ENCODE measurements at places on chromosomes 3 and 15.

- no peak for DNase-seq
These were observed 273.1 kb downstream of the GABRG3 start for GRCh38 chr15:27244047-27244446.

GRCh38 chr3:134057654-134058110, 28.0 kb upstream of the SLCO2A1 start:
- no peak for DNase-seq

DNA sequence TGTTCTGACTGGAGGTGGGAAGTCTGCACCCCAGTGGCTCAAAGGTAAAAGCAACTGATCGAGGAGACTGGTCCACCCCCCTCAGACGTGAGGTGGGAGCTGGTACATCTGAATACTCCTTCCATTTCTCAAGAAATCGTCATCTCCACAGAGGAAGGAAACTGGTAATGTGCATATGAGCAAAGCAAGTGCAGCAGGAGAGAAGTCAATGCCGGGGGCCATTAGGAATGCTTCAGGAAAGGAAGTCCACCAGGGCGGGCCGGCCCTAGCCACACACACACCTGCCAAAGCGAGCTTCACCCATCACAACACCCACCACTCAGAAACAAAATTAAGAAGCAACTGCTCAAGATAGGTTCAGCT, 8.5 kb downstream of the TBC1D2B start:
- DNase-seq: no peak

DNA sequence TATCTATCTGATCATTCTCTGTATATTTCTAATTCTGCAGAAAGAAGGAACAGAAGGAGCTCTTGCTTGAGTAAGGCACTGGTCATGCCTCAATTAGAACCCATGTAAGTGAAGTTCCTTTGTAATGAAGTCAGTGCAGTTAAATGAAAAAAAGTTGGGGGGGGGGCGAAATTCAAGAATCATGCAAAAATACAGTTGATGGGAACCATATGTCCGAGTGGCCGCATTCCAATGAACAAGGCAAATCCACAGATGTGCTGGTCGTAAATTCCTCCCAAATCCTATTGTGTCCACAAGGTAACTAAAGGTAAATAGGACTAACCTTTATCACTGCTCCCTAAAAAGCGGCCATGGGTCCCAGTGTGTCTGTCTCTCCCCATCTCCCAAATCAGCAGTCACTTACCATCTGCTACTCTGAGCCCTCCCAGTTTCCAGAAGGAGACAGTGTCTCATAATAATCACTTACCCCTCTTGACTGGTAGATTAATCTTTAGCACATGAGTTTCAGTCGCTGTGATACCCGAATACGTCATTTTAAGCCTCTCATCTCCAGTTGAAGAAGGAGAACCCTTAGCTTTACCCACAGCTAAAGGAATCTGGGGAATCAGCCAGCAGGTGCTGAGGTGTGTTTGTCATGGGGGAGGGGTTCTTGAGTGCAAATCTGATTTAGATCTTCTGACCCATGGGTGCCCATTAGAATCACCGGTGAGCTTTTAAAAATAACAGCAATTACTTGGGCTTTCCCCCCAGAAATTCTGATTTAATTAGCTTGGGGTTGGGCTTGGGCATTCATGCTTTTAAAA, 56.3 kb upstream of the EPHB3 start:
- DNase-seq: no peak

DNA sequence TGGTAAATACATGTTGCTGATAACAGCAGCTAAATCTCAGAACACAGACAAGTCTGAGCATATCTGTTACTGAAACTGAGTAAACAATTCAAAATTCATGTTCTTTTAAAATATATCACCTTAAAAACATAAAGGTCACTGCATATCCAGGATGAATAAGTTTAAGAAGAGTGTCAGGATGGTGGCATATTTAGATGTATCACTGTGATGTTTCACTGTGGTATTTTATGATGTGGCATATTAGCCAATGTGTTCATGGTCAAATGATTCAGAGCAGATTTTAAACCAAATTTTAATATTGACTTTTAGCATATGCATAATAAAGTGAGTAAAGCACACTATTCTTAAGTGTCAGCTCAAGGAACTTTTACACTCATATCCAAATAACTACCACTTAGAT, 346.4 kb upstream of the DPPA4 start:
- DNase-seq: no peak

DNA sequence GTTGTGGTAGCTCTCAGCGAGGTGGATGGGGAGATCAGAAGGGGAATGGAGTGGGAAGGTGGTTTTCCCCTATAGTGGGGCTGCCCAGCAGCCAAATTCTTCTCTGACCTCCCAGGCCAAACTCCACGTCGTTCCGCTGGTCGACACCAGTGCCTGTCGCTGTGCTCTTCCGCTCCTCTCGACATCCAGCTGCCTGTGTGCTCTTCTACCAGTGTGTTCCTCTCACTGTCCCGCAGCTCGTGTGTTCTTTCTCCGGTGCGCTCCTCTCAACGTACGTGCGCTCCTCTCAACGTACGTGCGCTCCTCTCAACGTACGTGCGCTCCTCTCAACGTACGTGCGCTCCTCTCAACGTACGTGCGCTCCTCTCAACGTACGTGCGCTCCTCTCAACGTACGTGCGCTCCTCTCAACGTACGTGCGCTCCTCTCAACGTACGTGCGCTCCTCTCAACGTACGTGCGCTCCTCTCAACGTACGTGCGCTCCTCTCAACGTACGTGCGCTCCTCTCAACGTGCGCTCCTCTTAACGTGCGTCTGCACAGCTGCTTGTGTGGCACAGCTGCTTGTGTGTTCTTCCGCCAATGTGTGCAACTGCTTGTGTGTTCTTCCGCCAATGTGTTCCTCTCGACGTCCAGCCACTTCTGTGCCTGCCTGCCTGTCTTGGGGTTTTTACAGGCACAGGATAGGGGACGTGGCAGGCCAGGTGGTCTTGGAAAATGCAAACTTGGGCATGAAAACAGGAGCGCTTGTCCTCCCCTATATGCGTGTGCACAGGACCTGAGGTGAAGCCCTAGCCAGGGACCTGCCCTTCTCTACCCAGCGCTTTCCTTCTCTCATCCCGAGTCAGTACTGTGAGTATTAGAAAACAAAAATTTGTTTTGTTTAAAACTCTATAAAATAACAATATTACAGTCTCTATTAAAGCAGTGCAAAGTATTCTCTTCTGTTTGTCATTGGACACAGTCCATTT, 991.1 kb downstream of the GBE1 start:
- DNase-seq: no peak

DNA sequence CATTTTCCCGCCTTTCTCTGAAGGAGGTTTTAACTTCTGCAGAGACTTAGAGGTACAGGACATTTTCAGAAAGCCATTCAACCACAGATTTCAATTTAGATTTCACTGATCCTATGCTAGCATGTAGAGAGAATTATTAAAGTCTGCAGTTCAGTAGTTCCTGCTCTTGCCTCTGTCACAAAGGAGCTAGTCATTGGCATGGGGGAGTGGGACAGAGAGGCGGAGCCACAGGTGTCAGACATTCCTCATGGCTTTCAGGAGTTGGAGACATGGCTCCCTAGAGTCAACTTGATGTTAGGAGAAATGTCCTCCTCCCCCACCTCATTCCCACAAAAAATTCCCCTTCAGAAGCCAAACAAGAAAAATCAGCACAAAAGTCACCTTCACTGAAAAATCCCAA, 66.0 kb upstream of the SIAH2 start:
- no peak for DNase-seq

- DNase-seq: no peak
These were observed 41.9 kb downstream of the LIPC start for GRCh38 chr15:58473724-58474123.

DNA sequence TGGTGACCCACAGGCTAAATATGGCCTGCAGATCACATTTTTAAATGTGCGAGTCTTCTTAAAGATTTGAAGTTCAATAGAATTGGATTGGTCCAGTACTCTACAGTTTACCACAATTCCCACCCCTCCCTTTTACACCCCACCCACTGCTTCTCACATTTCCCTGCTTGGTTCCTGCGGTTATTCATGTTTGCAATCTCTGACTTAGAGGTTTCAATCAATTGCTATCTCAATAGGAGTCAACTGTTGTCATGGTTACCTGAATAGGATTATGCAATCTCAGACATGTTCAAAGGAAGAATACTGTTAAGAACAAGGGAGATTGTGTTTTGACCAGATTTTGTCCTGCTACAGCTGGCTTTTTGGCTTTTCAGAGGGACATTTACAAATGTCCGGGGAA, 4.9 kb upstream of the C3orf49 start:
- DNase-seq: no peak

- DNase-seq: no peak
These were observed 210.8 kb upstream of the NR2F2 start for GRCh38 chr15:96119734-96120133.

DNA sequence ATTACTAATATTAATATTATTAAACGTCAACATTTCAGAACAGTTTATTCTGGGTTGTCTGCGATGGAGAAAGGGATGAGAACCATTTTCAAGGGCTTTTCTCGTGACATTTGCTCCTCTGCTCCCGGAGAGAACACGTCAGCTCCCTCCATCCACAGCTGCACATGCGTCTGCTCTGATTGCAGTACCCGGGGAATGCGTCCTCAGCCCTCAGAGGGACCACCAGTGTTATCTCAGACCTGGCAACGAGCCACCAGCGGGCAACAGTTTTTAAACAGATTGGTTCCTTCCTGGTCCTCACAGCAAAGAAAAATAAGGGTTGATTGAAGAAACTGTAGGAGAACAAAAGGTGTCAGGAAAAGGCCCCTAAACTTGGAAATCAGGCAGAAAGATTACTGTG, 202.2 kb upstream of the ADAMTS9 start:
- DNase-seq: no peak

DNA sequence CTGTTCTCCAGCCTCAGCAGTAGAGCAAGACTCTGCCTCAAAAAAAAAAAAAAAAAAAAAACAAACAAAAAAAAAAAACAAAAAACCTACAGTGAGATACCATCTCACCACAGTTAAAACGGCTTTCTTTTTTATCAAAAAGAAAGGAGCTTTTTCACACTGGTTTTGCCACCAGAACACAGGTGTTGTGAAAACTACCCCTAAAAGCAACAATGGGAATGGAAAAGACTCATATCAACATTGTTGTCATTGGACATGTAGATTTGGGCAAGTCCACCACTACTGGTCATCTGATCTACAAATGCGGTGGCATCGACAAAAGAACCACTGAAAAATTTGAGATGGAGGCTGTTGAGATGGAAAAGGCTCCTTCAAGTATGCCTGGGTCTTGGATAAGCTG, 24.8 kb upstream of the SLC25A38 start:
- DNase-seq: no peak

GRCh38 chr3:192435241-192435640, 292.1 kb downstream of the FGF12 start:
- no peak for DNase-seq

GRCh38 chr15:41562784-41563198, 3.8 kb downstream of the TYRO3 start:
- DNase-seq: no peak
